ENCODE measurements at places on chromosomes 3 and 15. TPM values are rescaled to one million over a fixed set of nuclear protein-coding genes. Genes with fewer than 3 reads are reported as not detected.

Gene NUP210
- polyA plus RNA-seq: 31.8 TPM

Gene ACAD9
- 35.6 TPM for polyA plus RNA-seq

Gene SLC25A20
- polyA plus RNA-seq: 18.2 TPM

Gene MYZAP
- polyA plus RNA-seq: 6.5 TPM

Gene EPHA6
- polyA plus RNA-seq: 0.62 TPM

Data from renal pelvis (tissue), 12 donors.